GM10248 (cell line): ENCODE measurements at places on chromosomes 3 and 15.

GRCh38 chr3:143203848-143204247 lies 84.3 kb downstream of the CHST2 start:
- DNase-seq: no peak

DNA sequence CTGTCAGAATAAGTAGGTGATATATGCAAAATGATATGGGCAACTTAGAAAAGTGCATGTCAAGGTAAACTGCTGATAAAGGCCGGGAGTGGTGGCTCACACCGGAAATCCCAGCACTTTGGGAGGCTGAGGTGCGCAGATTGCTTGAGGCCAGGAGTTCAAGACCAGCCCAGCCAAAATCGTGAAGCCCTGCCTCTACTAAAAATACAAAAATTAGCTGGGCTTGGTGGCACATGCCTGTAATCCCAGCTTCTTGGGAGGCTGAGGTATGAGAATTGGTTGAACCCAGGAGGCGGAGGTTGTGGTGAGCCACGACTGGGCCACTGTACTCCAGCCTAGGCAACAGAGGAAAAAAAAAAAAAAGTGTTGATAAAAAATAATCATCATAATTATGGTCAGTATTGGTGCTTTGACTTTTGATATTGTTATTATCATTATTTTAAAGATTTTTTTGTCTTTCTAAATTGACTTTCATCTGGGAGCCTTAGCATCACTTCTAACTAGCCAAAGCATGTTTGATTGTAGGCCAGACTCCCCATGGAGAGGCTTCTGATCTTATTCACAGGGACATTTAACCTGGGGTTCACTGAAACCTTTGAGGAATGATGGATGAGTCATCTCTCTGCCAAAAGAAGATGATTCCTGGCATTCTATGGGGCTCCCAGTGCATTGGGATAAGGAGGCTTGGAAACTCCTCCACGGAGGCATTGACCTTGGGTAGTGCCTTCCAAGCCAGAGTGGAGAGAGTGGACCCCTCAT lies 5.6 kb downstream of the ZBTB38 start:
- no peak for DNase-seq

DNA sequence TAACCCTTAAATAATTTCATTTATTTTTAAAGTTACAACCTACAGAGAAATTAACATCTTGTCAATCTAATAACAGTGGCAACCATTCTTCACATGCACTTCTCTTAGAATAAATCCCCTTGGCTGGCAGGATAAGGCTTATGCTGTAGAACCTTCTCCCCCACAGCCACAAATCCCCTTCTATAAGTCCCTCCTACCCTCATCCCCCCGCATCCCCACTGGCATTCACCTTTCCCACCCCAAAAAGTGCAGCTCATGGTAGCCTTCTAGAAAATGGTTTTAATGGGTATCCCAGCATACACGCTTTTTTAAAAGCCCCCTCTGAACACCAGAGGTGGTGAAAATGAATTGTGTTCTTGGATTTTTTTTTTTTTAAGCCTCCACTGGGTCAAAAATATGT lies 49.2 kb downstream of the CAPN7 start:
- DNase-seq: no peak

GRCh38 chr3:53261712-53262111 lies 5.9 kb upstream of the TKT start:
- DNase-seq: no peak

DNA sequence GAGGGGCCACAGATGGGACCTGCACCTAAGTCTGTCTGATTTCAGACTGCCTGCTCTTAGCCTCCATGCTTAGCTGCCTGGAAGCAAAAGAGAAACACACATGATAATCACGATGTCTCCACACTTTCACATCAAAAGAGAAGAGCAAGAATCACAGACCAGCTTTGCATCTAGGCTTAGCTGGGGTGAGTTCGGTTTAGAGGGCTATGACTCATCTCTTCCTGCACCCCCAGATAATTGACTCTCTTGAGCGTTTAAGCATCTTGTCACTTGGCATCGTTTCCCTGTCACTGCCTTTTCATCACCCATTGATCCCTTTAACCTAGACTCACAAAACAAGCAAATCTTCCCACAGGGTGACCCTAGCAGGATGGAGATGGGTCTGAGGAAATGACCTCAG lies 124.0 kb downstream of the NTRK3 start:
- no peak for DNase-seq

- no peak for DNase-seq
Observed at GRCh38 chr3:149494759-149495580, 20.5 kb downstream of the TM4SF4 start.

DNA sequence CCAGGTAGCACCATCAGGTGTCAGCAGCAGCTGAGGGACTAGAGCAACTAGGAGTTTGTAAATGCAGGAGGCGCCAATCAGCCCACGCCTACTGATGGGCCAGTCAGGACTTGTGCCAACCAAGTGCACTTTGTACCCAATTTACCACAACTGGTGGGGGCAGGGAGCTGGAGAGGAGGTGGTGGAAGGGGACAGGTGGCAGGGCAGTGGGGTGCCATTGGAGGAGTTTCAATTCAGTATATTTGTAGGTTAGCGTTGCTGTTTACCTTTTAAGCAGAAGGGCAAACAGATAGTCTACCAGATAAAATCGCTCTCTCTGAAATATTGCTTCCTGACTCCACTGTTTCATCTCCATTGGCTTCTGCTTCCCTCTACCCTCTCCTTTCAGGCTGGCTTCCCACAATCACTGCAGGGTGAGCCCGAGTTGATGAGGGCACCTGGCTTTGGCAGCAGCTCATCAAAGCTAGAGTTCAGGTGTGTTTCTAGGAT lies 75.7 kb downstream of the TRIM69 start:
- DNase-seq: no peak

GRCh38 chr3:144344925-144345548 lies 373.4 kb downstream of the DIPK2A start:
- no peak for DNase-seq

DNA sequence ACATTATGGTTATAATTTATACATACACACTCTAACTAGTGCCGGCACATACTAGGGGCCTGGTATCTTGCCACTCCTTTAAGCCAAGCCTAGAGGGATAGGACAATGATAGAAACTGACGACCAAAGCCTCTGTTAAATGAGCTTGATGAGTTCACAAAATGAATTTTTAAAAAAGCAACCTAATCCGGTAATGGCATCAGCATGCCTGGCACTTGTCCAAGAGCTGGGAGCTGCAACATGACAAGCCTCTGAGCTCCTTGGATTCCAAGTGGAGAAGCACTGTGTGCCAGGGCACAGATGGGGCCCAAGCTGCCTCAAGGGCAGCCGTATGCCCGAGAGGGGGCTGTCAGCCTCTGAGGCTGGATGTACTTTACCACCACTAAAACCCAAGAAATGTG lies 9.7 kb downstream of the ETV5 start:
- DNase-seq: no peak

DNA sequence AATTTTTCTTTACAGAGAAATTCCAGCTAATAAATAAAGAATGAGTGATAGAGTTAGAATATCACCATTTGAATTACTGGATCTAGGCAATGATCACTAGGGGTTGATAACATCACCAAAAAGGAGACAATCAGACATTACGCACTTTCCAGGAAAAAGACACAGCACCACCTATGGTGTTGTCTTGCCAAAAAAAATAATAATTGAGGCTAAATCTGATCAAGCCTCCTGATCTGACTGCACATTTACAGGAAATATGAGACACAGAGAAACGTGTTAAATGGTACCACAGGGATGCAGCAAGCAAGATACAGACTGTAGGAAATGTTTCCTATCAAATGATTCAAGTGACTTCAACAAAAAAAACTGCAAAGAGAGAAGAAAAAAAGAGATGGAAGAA lies 92.8 kb downstream of the EOMES start:
- DNase-seq: no peak

DNA sequence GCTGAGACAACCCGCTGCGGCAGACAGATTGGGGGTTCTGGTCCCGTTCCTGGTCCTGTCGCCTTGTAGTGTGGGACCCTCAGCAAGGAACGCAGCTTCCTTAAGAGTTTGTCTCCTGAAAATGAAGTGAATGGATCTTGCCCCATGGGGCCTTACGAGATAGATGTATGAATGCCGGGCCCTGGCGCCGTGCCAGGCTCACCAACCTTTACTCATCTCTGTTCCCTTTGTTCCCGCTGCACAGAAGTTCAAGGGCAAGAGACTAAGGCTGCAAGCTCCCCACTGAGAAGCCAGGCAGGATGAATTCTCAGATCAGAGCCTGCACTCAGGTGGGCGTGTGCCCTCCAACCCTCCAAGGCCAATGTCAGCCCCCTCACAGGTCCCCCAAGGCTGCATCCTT lies 162.7 kb upstream of the IQSEC1 start:
- no peak for DNase-seq

GRCh38 chr15:84810073-84810840 lies 6.9 kb upstream of the ALPK3 start:
- no peak for DNase-seq

DNA sequence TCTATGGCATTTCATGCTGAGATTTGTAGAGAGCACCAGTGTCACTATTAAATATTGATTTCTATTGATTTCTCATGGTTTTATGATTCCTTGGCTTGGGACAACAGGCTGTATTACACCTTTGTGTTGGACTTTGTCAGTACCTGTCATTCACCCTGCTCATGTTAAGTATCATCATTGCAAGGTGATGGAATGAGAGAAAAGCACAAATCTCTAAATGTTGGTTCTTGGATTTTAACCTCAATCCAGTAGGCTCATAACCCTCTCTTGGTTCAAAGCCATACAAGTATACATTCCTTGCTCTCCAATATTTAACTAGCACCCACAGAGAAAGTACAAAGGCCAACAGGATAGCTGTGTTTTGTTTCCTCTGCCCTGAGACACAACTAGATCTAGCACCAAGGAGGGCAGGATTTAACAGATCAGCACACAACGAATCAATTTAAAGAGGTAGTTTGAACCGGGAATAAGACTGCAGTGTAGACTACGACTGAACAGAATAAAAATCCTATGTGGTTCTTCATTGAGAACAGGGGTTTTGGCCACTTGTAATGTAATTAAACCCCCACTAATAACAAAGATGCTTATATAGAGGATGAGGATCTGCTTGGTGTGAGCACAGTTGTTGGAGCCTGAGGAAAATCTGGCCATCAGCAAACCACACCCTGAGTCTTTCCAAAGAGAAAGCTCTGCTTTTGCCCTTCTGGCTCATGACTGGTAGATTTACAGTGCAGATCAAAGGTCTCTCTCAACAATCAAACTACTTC lies 78.0 kb upstream of the TNFSF10 start:
- DNase-seq: no peak

- no peak for DNase-seq
Observed at GRCh38 chr15:26298659-26299170, 435.6 kb upstream of the ATP10A start.

- DNase-seq: no peak
Observed at GRCh38 chr3:55673764-55674163, 186.7 kb upstream of the WNT5A start.

DNA sequence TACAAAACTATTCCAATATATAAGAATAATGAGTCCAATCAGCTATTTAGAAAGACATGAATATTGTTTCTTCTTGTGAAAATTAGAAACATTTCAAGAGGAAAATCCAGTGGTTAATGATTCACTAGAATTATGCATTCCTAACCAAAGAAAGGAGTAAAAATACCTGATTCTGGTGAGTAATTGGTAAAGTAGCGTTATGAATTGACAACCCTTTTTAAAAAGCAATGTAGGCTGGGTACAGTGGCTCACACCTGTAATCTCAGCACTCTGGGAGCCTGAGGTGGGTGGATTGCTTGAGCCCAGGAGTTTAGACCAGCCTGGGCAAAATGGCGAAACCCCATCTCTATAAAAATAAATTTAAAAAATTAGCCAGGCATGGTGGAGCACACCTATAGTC lies 43.3 kb downstream of the TOPAZ1 start:
- DNase-seq: no peak

GRCh38 chr15:98738689-98739401 lies 90.5 kb downstream of the IGF1R start:
- no peak for DNase-seq

GRCh38 chr3:167394003-167394402 lies 13.9 kb upstream of the ZBBX start:
- DNase-seq: no peak

- peak; percentile 35 for DNase-seq
Observed at GRCh38 chr3:98329392-98330124, 24.1 kb upstream of the OR5K4 start.

DNA sequence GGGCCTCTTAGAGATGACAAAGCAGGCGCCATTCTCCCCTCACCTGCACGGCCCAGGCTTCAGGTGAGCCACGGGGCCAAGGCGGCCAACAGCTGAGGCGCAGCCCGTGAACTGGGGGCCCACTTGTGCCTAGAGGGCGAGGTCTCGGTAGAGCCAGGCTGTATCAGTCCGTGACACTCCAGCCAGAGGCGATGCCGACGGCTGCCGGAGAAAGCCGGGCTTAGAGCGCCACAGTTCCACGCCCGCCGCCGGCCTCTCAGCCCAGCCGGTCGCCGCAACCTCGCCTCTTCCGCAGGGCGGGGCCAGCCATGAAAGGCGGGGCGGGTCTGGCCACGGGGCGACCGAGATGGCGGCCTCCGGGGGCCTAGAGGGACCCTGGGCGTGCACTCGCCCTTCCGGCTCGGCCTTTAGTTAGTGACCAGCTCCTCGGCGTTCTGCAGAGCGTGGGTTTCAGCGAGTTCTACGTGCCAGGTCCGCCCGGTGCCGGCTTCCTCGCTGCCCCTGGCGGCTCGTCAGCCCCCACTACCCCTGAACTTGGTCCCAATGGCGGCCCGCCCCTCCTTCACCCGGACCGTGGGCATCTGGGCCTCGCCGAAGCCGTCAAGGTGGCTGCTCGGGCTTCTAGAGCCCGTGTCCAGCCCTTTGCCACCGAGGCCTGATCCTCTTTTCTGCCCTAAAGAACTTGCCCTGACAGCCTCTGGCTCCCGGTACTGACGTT lies at the start of gene ZNF621:
TSS of gene ZNF621 (plus strand) at position 393 of the 718 bp plus-strand sequence. CDS start 881 bp downstream, outside the sequence.
- peak; percentile 95 for DNase-seq

GRCh38 chr3:139521816-139522215 lies 17.7 kb downstream of the RBP1 start:
- no peak for DNase-seq

- no peak for DNase-seq
Observed at GRCh38 chr3:64268926-64269325, 43.7 kb upstream of the PRICKLE2 start.

DNA sequence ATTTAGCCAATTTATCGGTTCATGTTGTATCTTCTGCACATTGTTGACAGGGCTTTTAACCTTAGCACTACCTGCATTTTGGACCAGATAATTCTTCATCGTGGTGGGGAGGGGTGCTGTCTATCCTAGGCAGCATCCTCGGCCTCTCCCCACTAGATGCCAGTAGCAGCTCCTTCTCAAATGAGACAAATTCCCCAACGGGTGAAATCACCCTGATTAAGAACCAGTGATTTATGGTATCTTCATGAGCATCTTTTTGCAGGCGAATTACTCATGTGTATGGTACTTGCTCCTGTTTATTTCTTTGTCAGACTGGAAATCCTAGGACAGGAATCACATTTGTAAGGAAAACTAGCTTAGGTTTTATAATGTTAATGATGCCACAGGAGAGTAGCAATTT lies 68.0 kb downstream of the C3orf70 start:
- DNase-seq: no peak

GRCh38 chr3:68764554-68764953 lies 167.8 kb downstream of the TAFA4 start:
- DNase-seq: no peak

DNA sequence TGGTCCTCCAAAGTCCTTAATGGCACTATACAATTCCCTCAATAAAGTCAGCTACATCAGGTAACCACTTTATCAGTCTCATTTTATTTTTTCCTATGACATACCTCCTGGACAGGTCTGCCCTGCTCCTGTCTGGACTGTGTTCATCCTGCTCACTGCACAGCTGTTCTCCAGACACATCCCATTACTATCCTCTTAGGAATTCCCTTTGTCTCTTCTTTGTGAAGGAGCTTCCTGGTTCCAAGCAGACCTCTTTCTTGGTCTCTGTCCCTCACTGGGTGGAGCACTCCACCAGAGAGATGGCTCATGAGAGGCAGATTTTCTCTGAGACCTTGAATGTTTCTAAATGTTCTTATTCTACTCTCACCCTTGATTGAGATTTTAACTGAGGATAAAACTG lies 60.1 kb downstream of the KY start:
- DNase-seq: no peak
